ENCODE measurements at places on chromosomes 5 and 9.

DNA sequence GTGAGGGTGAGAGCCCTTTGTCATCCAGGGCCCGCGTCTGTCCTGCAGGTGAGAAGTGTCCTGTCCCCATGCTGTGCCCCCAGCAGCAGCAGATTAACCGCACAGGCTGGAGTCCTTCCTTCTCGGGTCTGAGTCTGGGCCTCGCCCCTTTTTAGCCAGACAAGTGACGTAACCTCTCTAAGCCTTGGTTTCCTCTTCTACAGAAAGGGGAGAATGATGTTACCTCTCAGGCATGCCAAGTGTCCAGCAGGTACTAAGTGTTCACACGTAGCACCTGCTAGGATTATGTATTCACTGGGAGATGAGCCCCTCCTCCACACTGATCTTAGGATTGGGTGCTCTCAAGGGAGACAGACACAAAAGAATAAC, 6.9 kb downstream of the NEURL1B start:
- no peak for DNase-seq

GRCh38 chr9:19409401-19410194, 789 bp downstream of the ACER2 start:
- DNase-seq: no peak

DNA sequence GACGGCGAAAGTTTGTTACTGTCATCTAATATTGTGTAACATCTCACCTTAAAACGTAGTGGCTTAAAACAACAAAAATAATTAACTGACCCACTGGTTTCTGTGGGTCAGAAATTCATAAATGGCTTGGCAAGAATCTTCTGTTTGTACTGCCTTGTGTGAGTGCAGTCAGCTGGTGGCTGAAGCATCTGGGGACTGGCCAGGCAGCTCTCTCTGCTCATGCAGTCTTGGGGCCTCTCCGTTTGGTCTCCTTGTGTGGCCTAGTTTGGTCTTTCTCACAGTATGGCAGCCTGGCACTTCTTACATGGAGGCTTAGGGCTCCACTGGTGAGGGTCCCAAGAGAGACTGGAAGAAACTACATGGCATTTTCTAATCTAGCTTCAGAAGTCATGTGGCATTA, 49.0 kb upstream of the CTXN3 start:
- DNase-seq: no peak

GRCh38 chr5:67731886-67732285, 483.7 kb upstream of the PIK3R1 start:
- DNase-seq: no peak

DNA sequence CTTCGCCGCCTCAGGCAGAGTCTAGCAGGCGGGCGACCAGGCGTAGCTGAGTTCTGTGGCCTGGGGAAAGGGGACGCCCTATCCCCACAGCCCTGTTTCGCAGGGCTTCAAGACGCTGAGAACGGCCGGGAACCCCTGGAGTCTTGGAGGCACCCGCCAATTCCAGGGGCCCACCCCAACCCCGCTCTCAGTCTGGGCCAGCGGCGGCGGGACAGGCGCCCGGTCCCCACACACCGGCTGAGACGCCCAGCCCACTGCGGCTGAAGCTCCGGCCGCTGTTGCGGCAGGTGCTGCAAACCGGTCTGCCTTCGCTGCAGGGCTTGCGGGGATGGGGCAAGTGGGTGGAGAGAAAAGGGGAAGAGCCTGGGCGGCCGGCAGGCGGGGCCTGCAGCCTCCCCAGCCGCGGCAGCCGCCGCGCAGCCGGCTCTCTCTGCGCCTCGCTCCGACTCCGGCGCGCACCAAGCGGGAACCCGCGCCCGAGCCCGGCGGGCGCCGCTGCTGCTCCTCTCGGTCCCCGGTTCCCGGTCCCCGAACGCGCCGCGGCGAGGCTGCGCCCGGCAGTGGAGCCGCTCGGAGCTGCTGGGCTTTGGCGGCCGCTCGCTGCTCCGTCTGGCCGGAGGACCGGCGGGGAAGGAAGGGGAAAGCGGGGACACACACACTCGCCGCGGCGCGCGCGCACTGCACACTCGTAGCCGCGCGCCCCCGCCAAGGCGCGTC, at the start of gene PIP5K1B:
Gene PIP5K1B (plus strand): TSS at position 427 of the 717 bp plus-strand sequence. CDS start 117,375 bp downstream, outside the sequence.
- DNase-seq: no peak

- DNase-seq: no peak
Observed at GRCh38 chr9:99752417-99753109, 69.1 kb upstream of the NR4A3 start.

DNA sequence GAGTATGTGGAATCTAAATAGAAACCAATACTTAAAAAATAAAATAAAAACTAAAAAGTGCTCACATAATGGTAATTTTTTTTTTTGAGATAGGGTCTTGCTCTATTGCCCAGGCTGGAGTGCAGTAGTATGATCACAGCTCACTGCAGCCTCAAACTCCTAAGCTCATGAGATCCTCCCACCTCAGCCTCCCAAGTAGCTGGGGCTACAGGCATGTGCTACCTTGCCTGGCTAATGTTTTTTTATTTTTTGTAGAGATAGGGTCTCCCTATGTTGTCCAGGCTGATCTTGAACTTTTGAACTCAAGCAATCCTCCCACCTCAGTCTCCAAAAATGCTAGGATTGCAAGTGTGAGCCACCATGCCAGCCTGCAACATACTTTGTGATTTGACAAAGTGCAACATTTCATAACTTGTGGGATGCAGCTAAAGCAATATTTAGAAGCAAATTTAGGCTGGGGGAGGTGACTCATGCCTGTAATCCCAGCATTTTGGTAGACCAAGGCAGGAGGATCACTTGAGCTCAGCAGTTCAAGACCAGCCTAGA, 18.4 kb downstream of the AP3B1 start:
- no peak for DNase-seq

- no peak for DNase-seq
Observed at GRCh38 chr5:148542812-148543211, 111.5 kb downstream of the HTR4 start.

GRCh38 chr9:88478246-88478645, 56.7 kb upstream of the NXNL2 start:
- DNase-seq: no peak

DNA sequence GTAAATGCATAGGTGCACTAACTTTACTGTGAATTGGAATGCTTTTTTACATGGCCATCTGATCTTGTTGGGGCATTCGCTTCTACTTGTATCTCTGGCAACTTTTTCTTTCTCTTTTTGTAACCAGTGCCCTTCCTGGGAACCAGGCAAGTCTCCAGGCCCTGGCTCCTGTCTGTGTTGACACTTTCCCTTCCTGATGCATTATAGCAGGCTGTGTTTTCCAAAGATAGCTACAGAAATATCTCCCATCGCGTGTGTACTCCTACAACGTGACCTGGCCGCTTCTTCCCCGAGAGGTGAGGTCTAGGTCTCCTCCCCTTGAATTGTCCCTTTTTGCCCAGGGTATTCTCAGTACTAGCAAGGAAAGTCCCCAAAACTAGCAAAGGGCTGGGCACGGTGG, 81.1 kb upstream of the SPIN1 start:
- no peak for DNase-seq

All from activated T-helper 1 cell treated with anti-CD3 and anti-CD28 coated beads, Interleukin-2, amount 50 U/mL, for 16 hours (primary cell).